ENCODE measurements at places on chromosomes 16 and 17.

GRCh38 chr17:12429116-12429515, 236.6 kb upstream of the MYOCD start:
- no peak for ATAC-seq

DNA sequence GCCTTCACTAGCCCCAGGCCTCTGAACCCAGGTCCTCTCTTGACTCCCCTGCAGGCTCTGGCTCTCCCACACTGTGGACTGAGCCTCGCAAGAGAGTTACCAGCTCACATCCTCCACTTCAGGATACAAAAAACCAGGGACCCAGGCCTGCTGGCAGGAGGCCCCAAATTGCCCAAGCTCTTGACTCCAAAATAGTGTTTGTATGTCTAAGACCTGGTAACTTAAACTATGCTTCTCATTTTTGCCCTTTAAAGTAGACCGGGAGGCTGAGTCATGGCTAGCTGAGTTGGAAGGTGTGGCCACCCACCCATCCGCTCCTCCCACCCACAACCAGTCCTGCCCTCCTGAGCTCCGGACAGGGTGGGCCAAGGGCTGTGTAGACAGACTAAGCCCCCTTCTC, 250.0 kb downstream of the SOX9 start:
- ATAC-seq = no peak

GRCh38 chr16:28573738-28574718, 20.3 kb downstream of the SGF29 start:
- ATAC-seq = no peak

DNA sequence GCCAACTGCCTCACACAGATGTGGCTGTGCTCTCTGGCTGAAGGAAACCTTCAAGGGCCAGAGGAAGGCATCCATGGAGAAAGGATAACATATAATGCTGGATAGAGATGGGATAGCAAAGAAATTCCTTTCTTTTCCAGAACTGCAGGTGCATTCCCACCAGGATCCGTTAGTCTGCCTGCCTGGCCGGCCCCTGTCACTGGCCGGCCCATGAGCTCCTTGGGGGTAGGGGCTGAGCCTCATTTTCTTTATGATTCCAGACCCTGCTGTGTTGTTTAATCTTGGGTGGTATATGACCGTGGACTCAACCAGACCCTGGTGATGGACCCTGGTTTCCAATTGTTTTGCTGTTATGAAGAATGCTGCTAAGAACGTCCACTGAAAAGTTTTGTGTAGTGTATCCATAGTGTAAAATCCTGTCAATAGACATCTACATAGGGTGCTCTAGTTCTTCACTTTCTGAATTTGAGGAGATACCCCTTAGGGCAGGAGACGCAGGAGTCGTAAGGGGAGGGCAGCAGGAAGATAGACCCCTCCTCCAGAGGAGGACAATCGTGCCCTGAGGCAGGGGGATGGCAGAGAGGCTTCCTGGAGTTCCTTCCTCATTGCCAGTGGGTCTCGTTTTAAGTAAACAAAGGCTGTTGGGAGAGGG, 93.4 kb downstream of the IRX3 start:
- no peak for ATAC-seq

GRCh38 chr16:1615761-1616160, 3.6 kb downstream of the CRAMP1 start:
- no peak for ATAC-seq

- ATAC-seq = no peak
Measured at GRCh38 chr17:21288571-21289017, 4.1 kb downstream of the MAP2K3 start.

- ATAC-seq = no peak
Measured at GRCh38 chr17:55478971-55479370, 32.3 kb downstream of the SMIM36 start.

DNA sequence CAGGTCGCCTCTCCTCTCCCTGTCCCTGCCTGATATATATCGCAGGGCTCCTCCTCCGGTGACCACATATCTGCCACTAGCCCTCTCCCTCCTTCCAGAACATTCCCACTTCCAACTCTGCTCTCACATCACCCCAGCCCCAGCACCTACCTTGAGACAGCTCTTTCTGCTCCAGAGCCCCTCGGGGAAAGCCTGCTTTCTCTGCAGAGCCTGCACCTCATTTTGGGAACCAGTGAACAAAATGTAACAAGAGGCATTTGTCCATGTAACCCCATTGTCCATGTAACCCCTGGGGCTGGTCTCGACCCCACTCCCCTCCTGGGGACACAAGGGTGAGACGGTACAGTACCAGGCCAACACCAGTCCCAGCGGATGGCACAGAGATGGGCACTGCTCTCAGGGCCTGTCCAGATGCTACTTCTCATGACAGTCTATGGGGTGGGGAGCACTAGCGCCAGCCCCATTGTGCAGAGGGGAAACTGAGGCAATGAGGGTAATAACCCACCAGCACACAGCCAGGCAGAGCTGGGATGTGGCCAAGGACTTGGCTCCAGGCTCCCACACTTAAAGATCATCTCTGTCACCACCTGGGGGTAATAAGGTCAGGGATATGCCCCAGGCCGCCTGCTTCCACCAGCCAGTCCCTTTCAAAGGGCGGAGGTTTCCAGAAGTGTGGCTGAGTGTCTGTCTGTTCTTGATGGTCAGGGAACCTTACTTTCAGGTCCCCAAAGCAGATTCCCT, 42.9 kb downstream of the TBC1D16 start:
- ATAC-seq = no peak

GRCh38 chr16:61653544-61653943, 382.7 kb downstream of the CDH8 start:
- ATAC-seq = no peak

- ATAC-seq = no peak
Measured at GRCh38 chr17:66337866-66338485, 35.6 kb downstream of the PRKCA start.

All from gastroesophageal sphincter (tissue), 4 donors.